ENCODE measurements at places on chromosomes 7 and 10.

DNA sequence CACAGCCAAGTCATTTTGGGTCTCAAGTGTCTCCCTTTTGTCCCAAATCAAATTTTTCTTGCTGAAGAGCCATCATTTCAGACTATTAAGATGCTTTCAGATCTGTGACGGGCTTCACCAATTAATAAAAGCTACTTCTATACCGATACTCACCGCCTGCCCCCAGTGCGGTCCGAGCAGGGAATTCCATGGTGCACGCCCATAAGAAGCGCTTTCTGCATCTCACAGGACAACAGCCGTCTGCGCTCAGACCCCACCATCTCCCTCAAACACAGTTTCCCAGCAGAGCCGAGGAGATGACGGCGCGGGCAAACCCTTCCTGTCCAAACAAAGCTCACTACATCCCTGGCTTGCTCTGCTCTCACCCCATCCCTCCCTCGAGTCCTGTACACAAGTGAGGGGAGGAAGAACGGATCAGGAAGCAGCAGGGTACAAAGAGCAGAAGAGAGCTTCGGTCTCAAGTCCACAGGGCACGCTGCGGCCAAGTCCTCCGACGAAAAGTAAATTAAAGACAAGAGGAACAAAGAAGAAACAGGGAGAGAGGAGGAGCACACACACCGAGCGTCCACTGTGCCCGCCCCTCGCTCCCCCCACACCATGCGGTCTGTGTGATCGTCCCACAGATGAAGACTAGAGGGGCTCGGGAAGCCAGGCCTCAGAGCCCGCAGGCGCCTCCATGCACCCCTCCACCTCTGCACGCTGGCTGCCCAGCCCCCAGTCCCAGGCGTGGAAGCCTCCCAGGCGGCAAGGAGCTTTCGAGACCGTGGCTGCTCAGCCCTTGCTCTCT, 121.9 kb downstream of the MAD1L1 start:
- no peak for DNase-seq

DNA sequence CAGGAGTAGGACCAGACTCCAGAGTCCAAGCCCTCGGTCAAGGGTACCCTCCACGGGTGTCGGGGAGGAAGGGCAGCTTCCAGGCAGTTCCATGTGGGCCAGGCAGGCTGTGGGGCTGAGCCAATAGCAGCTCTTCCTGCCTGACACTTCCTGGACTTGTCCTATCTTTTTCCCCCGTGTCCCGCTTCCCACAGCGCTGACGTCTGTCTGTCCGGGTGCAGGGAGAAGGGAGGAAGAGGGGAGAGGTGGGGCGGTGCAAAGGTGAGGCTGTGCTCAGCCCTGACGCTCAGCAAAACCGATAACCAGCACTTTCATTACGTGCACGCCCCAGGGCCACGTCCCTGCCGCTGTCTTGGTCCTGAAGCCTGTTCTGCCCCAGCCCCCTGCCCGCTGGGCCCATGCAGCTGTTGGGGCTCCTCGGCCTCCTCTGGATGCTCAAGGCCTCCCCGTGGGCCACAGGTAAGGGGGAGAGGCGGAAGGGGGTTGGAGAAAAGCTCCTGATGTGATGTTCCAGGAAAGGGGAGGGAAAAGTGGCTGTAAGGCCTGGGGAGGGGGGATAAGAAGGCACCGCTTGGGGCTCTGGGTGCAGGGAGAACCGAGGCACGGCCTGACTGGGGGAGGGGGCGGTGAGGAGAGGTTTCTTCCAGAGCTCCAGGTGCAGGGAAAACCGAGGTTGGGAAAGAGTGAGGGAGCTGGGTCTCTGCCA, at the start of gene MUC3A:
Gene MUC3A, plus strand, starts transcription at position 308 of the 706 bp plus-strand sequence. Its CDS starts 91 bp downstream, at position 399.
- DNase-seq = no peak

DNA sequence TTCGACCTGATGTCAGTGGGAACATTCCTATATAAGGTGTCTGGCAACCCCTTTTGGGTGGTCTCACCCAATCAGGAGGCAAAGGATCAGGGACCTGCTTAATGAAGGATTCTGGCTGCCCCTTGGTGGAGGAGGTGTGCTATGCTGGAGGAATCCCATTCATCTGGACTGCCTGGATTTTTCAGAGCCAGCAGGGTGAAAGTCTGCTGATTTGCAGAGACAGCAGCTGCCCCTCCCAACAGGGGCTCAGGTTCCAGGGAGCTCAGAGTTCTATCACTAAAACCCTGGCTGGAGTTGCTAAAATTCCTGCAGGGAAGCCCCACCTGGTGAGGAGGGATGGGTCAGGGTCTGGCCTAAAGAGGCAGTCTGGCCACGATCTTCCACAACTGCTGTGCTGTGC, 398.5 kb upstream of the CNTNAP2 start:
- DNase-seq = no peak

DNA sequence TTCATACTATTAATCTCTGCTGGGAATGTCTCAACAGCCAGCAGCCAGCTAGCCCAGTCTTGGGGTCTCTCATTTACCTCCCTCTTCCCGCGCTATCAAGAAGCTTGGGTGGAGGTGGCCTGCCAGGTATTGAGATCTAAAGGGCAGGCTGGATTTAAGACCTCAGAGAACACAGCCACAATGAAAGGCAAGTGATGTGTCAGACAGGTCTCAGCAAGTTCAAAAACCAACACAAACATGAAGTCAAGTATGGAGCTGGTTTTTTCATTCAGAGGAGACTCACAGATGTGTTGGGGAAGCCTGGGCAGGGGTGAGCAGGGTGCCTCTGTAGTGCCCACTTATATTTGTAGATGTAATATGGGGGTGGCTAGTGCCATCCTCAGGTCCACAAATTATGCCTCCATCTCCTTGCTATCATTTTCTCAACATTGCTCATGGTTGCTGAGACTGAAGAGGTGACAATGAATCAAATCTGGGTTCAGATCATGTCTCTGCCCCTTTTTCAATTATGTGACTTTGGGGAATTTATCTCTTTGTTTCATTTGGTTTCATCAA, 27.7 kb upstream of the CROT start:
- DNase-seq = no peak

DNA sequence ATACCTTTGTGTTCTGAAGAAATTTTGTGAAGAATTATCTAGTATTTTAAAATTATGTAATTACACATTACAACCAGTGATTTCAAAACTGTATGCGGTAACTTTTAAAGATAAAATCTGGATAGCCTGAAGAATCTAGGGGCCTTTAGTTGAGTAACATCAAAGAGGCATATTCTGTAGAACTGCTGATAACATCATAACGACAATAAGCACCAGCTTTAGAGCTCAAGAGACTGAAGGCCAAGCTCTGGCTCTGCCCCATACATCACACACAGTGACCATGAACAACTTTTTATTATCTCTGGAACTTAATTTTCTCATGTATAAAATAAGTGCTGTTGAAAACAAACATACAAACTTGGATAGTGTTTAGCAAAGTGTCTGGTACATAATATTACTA, 121.1 kb upstream of the RHOBTB1 start:
- DNase-seq = no peak

DNA sequence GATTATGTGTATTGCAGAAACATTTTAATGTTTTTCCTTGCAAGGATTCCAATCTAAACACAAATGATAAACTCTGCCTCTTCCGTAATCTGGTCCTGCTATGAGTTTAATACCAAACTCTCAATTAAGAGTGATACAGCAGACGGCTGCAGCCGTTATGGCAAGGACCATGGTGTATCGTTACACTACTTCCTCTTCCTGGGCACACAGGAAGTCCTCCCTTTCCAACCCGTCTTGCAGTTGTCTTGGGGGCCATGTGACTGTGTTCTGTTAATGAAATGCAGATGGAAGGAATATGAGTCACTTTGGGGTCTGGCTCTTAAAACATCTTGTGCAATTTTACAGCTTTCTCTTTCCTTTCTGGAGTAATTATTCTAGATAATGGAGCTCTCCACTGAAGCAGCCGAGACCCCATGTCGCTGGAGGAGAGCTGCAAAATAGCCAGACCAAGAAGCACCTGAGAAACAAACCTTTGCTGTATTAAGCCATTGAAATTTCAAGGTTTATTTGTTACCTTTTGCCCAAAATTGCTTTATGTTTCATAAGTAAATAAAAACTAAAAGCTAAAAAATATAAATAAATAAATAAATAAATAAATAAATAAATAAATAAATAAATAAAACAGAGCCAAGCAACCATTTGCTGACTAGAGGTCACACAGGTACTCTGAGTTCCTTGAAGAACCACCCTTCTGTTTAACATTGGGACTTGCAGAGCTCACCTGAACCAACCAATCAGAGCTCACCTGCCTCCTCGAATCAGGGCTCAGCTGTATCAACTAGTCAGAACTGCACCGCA, 74.7 kb downstream of the FRMPD2 start:
- DNase-seq = no peak

- DNase-seq = no peak
These were observed 4.5 kb upstream of the DGKI start for GRCh38 chr7:137850972-137851945.

DNA sequence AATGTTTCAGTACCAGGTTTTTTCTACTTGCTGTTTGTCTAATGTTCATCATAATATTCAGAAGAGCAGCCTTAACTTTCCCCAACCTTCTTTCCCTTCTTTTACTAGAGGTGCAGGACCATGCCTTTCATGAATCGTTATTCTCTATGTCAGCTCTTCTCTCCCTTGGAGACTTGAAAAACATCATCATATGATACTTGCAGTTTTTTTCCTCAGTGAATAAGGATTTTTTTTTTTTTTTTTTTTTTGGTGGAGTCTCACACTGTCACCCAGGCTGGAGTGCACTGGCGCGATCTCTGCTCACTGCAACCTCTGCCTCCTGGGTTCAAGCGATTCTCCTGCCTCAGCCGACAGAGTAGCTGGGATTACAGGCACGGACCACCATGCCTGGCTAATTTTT, 30.1 kb downstream of the SMNDC1 start:
- DNase-seq = no peak

DNA sequence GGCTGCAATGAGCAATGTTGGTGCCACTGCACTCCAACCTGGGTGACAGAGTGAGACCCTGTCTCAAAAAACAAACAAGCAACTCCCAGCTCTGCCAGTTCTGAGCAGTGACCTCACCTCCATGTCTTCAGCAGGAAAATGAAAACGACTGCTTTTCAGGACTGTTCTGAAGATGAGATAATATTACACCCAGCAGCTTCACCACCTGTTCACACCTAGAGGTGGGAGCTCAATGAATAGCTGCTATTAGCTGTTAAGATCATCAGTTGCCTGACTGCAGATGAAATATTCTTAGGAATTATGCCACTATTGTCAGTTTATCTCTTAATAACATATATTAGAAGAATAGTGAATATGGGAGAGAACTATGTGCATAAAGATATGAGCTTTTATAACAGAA, 48.4 kb upstream of the CYTH3 start:
- DNase-seq = no peak

- no peak for DNase-seq
These were observed 109.1 kb downstream of the SRPK2 start for GRCh38 chr7:105279688-105280007.

DNA sequence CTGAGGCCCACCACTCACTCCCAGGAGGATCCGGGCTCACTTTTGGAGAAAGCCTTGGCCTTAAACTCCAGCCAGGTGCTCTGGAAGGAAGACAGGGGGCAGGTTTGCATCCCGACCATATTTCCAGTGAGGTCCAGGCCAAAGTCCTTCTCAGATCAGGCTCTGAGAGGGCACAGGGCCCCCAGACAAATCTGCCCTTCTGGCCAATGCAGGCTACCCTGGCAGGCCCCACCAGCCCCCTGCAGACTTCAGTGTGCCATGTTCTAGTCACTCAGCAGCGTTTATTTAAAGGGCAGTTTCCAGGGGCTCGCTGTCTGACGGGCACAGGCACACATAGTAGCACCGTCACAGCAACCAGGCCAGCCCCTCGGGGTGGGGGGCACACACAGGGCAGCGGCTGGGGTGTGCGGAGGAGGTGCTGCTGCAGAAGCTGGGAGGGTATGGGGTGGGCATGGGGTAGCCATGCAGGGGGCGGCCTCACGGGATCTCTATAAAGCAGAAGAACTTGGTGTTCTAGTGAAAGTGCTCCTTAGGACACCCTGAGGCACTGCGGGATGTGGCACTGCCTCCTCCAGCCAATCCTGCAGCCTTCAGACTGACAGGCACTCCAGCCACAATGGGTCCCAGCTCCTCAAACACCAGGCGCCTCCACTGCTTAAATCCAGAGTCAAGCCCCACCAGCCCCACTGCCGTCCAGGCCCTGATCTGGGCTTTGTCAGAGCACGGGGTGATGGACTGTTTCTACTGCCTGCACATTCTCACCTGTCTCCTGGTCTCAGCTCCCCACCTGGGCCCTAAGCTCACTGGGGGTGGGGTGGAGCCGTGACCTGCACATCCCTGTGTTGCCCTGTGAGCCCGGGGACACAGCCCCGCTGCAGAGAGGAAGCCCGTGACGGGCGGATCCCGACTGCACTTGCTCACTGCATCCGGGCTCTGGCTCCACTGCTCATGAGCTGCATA, 9.6 kb upstream of the PYROXD2 start:
- DNase-seq = no peak

DNA sequence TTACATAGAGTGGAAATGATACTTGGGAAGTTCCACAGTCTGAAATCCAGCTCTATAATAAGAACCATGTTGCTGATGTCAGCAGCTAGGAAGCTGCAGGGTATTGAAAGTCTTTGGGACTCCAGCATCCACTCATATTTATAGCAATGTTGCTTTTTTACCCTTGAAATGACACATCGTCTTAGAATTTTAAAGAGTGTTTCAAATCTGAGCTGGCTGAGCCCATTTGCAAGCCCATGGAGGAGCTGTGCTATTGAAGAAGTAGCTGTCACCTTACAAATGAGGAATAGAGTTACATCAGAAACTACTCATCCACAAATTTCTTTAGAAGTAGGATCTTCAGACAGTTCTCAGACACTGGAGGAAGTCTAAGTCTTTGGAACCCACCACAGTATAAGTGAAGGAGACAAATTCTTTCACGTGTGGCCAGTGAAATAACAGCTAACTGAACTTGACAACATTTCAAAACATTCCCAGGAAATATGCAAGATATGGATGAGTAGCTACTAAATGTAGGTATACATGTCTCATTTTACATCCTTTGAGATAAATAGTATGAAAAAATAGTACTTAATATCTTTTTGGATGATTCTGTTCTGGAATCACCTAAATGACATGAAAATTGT, 203.6 kb downstream of the ZNF365 start:
- no peak for DNase-seq

DNA sequence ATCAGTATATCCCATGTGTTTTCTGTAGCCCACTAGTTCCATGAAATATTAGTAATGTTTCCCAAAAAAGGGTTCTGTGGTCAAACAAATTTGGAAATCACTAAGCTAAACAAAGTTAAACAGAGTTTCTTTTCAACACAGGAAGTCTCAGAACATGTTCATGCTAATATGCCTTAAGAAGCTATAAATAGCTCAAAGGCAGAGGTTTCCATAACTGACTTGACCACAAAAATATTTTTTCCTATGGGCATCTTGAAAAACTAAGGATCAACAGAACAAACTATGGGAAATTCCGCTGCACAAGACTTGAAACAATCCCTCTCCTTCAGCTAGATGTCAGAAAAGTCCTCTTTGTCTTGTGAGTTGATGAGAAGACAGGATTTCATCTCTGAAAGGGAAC, 59.7 kb downstream of the SEM1 start:
- no peak for DNase-seq

- no peak for DNase-seq
These were observed 90.9 kb upstream of the MKI67 start for GRCh38 chr10:128217136-128217535.

DNA sequence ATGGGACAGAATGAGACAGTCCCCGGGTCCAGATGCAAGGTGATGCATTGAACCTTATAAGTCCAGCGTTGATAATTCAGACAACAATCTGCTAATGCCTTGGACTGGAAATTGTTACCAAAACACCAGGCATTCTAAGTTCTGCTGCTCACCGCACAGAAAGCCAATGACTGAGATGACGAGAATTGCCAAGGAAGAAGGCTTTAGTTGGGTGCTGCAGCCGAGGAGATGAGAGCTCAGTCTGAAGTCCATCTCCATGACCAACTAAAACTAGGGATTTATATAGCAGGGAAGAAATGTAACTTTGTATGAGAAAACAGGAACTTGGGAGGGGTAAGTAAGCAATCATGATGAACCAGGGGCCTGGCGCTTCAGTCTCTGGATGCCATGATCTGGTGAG, 68.7 kb downstream of the PRKCQ start:
- DNase-seq = no peak

Data from CD4-positive, alpha-beta T cell treated with Interleukin-15 for 1 hour (primary cell).